ENCODE measurements at places on chromosomes 13 and 19.
A peak's percentile ranks its signal among the peaks of the same experiment; 100 is the strongest.

GRCh38 chr19:7545300-7545699 lies 9.8 kb downstream of the PNPLA6 start:
- no peak for DNase-seq

- DNase-seq: peak; percentile 83
These were observed 95.7 kb downstream of the ARHGEF7 start for GRCh38 chr13:111210544-111211469.

DNA sequence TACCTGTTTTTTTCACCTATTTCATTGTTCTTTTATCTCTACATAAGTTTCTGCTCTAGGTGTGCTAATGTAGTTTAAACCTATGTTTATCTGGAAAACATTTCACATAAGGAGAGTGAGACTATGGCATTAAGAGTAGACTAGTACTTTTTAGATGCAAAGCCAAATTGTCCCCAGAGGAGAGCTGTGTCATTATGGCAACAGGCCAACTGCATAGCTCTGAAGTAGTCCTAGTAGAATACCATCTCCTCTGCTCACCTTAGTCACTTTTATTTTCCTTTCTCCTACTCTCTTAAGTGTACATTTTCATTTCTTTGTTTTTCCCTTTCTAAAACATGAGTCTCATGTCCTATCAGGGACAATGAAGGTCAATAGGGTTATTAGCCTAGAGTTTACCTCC lies 123.1 kb downstream of the ITGBL1 start:
- no peak for DNase-seq

GRCh38 chr13:34901572-34901971 lies 40.5 kb upstream of the NBEA start:
- no peak for DNase-seq

Data from fibroblast of skin of left quadriceps (primary cell).